CD4-positive, alpha-beta T cell treated with Interleukin-15 for 4 hours (primary cell): ENCODE measurements at places on chromosomes 16 and 17.
A peak's percentile ranks its signal among the peaks of the same experiment; 100 is the strongest.

- no peak for DNase-seq
Measured at GRCh38 chr17:74108126-74108705, 95.3 kb upstream of the RPL38 start.

GRCh38 chr16:28499854-28500253 is 5.4 kb downstream of the APOBR start:
- DNase-seq, result no peak

DNA sequence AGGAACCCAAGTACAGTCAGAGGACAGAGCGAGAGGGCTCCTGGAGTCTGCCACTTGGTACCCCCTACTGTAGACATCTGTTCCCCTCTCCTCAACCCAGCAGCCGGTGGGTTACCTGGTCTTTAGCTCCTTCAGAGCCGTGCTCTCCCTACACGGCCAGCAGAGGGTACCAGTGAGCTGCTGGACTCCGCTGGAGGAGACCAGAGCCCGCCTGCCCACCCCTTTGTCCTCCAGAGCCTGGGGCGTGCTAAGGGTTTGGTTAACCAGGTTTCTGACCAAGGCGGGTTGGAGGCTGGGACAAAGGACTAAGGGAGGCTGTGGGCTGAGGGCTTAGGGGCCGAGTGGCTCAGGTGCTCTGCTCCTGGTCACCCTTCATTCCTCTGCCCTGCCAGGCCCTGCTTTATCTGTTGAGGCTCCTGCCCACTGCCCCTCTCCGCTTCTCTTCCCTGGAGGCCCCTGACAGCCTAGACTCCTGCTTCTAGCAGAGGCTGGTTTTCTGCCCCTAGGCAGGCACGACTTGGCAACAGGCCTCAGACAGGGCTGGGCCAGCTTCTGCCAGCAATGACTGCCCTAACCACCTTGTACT is 2.7 kb upstream of the HSD11B2 start:
- peak; percentile 45 for DNase-seq

DNA sequence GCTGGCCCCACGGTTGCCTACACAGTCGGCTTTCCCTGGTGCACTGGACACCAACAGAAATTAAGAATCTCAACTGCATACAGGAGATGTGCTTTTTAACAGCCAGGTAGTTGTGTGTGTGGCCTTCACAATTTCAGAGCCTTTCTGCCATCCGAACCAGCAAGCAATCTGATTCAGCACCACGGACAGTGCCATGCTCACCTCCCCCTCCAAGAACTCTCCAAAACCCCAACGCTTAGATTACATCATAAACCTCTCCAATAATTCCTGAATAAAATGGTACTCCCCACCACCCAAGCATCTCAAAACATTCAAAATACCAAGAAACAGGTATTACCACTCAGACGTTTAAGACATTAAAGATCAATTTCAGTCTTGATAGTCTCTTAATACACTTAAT is 31.8 kb downstream of the USP7 start:
- DNase-seq, result peak; percentile 55

DNA sequence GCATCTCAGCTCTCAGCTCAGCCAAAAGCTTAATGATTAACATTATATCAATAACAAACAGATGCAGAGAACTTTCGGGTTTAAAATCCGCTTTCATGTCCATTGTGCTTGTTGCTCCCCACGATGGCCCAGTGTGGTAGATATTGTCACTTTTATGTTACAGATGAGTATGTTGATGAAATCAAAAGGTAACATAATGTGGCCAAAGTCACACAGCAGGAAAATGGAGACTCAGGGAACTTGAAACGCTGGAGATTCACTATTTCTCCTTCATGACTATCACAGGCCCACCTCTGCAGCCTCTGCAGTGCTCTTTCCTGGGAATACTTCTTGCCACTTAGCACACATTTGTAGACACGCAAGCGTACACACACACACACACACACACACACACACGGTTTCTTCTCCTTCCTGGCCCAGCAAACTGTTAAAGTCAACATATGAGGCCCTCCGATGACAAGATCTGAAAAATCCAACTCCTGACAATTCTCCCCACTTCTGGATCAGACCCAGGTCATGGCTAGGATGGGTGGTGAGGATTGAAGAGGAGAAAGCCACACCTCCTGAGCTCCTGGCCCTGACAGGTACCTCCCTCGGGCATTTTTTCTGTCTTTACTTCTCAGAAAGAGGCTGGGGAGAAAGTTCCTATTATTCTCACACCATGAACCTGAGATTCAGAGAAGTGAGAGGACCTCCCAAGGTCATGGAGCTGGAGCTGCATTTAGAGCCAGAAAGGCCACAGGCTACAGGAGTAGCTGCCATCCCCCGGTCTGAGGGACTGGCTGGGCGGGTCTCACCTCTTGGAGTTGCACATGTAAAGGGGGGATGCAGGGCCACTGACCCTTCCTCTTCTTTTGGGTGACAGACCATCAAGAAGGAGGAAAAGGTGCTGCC is 9.7 kb downstream of the DRC7 start:
- DNase-seq, result no peak
